ENCODE measurements at places on chromosomes 6 and 20.

- no peak overlapping the region for H3K4me3 ChIP-seq
- H3K27me3 ChIP-seq: no peaks in the 10 kb centered on the region
- no peaks in the 10 kb centered on the region for H3K4me1 ChIP-seq
- H3K27ac ChIP-seq: no peak overlapping the region
- DNase-seq: no peak
Measured at GRCh38 chr6:150813993-150814359, 51.5 kb upstream of the MTHFD1L start.

GRCh38 chr6:114398481-114398880 lies 55.7 kb upstream of the HS3ST5 start:
- H3K4me3 ChIP-seq: no peak overlapping the region
- no peaks in the 10 kb centered on the region for H3K27me3 ChIP-seq
- H3K4me1 ChIP-seq: no peaks in the 10 kb centered on the region
- H3K27ac ChIP-seq: no peak overlapping the region
- no peak for DNase-seq

- no peak for DNase-seq
- no peaks in the 10 kb centered on the region for H3K4me1 ChIP-seq
- H3K4me3 ChIP-seq: no peak overlapping the region
- no peaks in the 10 kb centered on the region for H3K36me3 ChIP-seq
- H3K27me3 ChIP-seq: no peaks in the 10 kb centered on the region
Measured at GRCh38 chr6:21539621-21540100, 53.9 kb upstream of the SOX4 start.

DNA sequence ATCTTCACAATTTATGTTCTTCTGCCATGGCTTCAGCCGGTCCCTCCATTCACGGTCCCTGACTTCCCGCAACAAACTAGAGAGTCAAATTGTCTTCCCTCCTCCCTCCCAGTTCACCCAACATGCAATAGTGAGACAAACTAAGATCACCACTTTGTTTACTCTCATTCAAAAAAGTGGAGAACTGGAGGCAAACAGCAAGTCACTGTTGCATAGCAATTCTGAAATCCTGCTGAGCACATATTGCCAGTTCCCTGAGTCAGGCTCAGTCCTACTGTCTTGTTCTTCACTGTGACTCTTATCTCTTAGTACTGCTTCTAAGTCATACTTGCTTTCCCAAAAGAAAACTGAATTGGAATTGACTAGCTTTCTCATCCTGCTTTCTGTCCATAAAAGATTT lies 287.2 kb upstream of the SASH1 start:
- H3K4me3 ChIP-seq: no peak overlapping the region
- no peaks in the 10 kb centered on the region for H3K27me3 ChIP-seq
- no peak overlapping the region for H3K27ac ChIP-seq

DNA sequence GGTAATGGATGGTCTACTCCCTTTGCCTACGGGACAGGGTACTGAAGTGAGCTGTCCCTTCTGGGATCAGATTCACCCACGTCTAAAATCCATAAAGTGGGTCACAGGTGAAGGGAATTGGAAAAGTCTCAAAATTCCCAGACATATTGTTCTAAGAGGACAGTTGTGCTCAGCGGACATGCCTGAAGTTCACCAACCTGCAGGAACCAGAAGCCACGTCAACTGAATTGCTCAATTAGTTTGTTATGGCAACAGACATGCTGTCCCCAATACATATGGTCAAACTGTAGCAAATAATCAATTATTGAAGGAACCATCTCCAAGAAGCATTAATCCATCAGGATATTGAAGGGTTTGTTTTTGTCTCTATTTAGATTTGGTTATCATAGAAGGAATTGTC lies 190.2 kb downstream of the FRK start:
- H3K27me3 ChIP-seq: no peaks in the 10 kb centered on the region
- H3K27ac ChIP-seq: no peak overlapping the region
- no peak for DNase-seq
- H3K36me3 ChIP-seq: no peaks in the 10 kb centered on the region
- no peak overlapping the region for H3K4me3 ChIP-seq

DNA sequence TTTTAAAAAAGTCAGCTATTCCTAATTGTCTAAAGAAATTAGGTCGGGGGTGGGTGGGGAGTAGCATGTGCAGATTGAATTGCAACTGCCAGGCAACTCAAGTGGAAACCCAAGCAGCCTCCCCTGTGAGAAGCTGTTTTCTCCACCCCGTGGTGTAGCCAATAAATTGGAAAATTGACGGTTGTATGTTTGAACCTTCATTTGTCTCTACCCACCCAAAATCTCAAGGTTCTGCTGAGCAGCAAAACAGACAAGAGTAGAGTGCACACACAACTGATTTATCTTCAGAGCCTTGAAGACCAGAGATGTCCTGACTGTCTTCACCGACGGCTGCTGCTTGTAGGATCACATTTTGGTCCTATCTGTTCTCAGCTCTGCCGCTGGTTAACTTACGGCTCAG lies 88.5 kb downstream of the DTD1 start:
- no peak for DNase-seq
- H3K27ac ChIP-seq: no peak overlapping the region
- no peak overlapping the region for H3K4me3 ChIP-seq
- H3K36me3 ChIP-seq: no peaks in the 10 kb centered on the region

DNA sequence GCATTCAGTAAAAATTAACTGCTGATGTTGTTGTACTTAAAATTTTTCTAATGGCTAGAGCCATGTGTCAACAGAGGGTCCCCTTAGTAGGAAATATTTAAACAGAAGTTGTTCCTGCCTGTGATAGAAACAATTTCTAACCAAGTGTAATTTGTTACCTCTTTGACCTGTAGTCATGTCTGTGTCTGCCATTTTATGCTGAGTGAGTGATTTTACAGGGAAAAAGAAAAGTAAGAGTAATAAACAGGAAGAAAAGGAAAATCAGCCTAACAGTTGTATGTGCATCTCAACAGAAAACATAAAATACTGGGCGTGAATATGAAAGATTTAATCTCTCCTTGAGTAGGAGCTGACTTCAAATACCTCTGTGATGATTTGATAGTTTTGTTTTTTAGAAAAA lies 172.0 kb downstream of the FARS2 start:
- H3K4me1 ChIP-seq: no peaks in the 10 kb centered on the region
- H3K27me3 ChIP-seq: no peaks in the 10 kb centered on the region
- H3K36me3 ChIP-seq: no peaks in the 10 kb centered on the region
- no peak overlapping the region for H3K4me3 ChIP-seq
- DNase-seq: no peak

DNA sequence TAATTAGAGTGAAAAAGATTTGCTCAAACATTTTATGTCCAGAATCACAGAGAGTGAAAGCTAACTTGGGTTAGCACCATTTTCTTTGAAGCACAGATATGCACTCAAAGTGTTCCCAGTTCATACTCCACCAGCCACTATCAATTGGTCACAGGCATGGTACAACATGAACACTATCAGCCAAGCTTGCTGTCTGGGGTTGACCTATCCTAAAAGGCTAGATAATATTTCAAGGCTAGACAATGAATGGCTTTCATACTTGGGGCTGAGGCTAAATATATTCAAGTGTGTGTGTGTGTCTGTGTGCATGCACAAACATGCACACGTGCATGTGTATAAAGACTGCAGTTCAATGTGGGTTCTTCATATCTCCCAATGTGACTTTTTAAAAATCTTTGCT lies 783.0 kb upstream of the GJE1 start:
- no peak overlapping the region for H3K4me3 ChIP-seq
- no peak for DNase-seq
- no peaks in the 10 kb centered on the region for H3K27me3 ChIP-seq
- no peaks in the 10 kb centered on the region for H3K36me3 ChIP-seq

- no peak overlapping the region for H3K4me3 ChIP-seq
- no peaks in the 10 kb centered on the region for H3K36me3 ChIP-seq
- no peak for DNase-seq
Measured at GRCh38 chr20:11304795-11305194, 612.9 kb upstream of the BTBD3 start.

Measured in CD4-positive, alpha-beta memory T cell (primary cell).